ENCODE measurements at places on chromosomes 1 and 21.
A peak's percentile ranks its signal among the peaks of the same experiment; 100 is the strongest.

GRCh38 chr21:44332383-44332782 is 6.8 kb downstream of the CFAP410 start:
- no peak for DNase-seq

DNA sequence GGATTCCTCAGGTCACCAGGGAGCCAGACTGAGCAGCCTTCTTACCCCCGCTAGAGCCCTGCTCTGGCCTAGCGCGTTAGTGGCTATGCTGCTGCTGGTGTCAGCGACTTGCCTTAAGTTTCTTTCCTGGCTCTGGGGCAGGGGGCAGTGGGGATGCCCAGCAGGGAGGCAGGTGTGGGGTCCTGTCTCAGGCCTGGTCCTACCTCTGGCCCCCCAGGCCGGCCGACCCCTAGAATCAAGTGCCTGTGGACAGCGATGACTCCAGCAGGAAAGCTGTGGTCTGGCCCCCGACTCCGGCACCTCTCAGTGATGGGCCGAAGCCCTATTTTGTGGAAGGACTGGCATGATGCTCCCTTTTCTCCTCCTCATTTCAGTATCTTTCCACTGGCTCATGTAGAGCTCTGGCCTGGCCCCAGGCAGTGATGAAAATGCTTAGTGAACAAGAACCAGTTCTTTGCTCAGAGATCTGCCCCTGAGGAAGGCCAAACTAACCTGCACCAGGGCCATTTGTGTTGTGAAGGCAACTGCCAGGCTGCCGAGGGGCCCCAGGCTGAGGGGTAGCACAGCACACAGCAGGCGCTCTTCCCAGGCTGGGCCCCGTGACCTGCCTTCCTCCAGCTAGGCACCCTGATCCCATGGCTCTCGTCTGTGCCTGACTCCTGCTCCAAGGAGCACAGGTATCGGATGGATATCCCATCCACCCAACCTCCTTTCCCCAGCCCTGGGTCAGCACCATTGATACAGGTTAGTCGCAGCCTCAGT is 23.7 kb downstream of the MRPL37 start:
- no peak for DNase-seq

GRCh38 chr1:86542631-86543030 is 4.2 kb upstream of the CLCA4 start:
- DNase-seq = no peak

- DNase-seq = no peak
These were observed 17.4 kb downstream of the CCT8 start for GRCh38 chr21:29056005-29056404.

GRCh38 chr1:202289009-202289408 is 52.7 kb downstream of the UBE2T start:
- no peak for DNase-seq

GRCh38 chr1:18299441-18300338 is 181.0 kb upstream of the KLHDC7A start:
- no peak for DNase-seq

DNA sequence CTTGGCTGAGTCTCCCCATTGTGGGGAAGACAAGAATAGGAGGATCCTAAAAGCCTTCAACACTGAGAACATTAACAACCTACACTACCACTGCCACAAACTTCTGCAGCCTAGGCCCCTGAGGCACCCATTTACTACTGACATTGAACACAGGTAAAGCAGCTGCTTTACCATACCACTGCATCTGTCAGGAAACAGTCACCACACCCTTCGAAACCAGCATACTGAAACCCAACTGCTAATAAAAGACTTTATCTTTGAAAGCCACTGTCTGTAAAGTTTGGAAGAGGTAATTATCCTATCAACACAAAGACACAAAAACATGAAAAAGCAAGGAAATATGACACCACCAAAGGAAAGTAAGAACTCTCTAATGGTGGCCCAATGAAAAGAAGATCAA is 7.4 kb downstream of the IFNAR1 start:
- no peak for DNase-seq

DNA sequence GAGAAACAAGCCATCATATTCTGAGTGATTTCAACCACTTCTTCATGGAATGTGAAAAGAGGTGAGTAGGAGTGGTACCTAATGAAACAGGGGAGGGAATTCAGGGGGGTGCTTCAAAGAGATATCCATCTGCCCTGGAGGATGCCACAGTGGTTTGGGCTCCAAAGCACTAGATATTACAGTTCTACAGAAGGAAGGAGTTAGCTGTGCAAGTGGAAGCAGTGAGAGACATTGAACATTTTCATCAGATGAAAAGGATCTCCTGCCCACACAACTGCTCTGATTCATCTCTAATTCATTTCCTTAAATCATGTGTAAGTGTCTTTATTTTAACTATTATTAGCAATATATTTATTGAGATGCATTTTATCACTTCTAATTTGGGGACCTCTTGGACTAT is 2.8 kb upstream of the RGS5 start:
- DNase-seq = no peak

DNA sequence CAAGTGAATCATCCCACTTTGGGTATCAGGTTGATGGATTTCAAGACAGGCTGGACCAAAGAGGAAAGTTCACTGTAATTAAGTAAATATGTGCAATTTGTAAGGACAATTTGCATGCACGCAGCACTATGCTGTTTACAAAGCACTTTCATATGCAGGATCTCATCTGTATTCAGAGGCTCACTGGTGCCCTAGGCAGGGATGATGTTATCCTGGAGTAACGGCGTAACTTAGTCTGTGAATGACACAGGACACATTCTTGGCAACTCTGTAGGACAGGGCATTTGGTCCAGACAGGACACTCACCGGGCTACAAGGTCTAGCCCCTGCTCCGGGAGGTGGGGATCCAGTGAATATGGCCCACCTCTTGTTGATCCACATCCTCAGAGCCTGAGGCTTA is 365.4 kb upstream of the DUSP10 start:
- no peak for DNase-seq

GRCh38 chr1:245183429-245183828 is 28.6 kb downstream of the KIF26B start:
- DNase-seq = no peak

- DNase-seq = no peak
These were observed 62.5 kb downstream of the SLC16A1 start for GRCh38 chr1:112893288-112894009.

GRCh38 chr1:195804547-195804946 is 803.7 kb downstream of the KCNT2 start:
- DNase-seq = no peak

GRCh38 chr1:173353350-173353749 is 123.8 kb upstream of the PRDX6 start:
- no peak for DNase-seq

DNA sequence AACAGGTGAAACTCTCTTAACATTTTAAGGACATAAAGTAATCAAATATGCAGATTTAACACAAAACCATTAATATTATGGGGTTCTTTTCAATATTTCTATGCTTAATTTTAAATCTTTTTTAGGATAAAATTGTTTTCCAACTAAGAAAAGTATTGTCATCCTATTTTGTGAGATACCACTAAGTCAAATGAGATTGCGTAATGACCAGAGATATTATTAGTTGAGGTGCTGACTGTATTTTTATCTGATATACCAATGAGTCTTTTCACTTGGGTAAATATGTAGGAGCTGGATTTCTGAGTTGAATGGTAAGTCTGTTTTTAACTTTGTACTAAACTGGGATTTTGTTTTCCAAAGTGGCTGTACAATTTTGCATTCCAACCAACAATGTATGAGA is 25.4 kb downstream of the LEPR start:
- DNase-seq = no peak

DNA sequence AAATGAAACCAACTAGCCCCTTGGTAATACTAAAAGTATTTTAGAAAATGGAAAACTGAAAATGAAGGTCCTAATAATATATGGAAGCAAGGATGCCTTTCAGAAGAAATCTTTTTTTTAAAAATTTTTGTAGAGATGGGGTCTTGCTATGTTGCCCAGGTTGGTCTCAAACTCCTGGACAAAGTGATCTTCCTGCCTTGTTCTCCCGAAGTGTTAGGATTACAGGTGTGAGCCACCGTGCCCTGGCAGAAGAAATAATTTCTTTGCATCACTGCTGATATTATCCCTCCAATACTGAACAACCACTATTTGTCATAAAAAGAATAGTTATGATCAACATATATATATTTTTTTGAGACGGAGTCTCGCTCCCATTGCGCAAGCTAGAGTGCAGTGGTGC is 25.6 kb downstream of the SELENOF start:
- no peak for DNase-seq

DNA sequence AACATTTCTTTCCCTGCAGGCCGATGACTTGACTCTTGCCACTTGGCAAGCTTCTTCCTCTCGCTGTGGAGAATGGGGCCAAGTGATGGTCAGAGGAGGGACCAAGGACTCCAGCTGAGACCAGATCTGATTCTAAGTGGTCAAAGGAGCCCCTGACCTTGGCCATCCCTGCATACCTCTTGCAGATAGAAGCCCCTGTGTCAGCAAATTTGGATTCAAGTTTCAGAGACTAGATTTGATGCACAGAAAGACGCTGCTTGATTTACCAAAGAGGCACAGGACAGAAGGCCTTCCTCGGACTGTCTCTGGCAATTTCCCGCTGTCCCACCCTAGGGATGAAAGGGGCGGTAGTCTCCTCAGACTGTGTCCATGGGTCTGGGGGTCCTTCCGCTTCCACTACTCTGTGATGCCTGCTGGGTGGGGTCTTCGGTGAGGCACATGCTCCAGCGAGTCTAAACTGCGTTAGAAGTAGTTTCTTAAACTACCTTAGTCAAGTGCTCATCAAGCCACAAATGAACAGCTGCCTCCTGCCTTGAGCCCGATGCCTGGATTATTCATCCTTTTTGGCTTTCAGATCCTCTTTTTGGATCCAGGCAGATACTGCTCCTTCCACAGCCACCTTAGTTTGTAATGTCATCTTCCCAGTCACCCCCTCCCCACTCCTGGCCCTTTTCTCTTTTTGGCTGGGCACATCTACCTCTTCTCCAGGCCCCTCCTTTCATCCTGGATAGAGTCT is 31.8 kb upstream of the RBM15 start:
- DNase-seq = no peak

- no peak for DNase-seq
These were observed 73.5 kb upstream of the LRRC7 start for GRCh38 chr1:69494221-69494620.

- no peak for DNase-seq
These were observed 19.9 kb downstream of the BEND5 start for GRCh38 chr1:48756683-48757316.

GRCh38 chr1:15940110-15941043 is 35.5 kb downstream of the ZBTB17 start:
- no peak for DNase-seq

GRCh38 chr1:236124965-236125364 is 17.4 kb upstream of the GPR137B start:
- DNase-seq = no peak

- no peak for DNase-seq
These were observed 33.4 kb upstream of the SLC2A1 start for GRCh38 chr1:42992054-42992571.

DNA sequence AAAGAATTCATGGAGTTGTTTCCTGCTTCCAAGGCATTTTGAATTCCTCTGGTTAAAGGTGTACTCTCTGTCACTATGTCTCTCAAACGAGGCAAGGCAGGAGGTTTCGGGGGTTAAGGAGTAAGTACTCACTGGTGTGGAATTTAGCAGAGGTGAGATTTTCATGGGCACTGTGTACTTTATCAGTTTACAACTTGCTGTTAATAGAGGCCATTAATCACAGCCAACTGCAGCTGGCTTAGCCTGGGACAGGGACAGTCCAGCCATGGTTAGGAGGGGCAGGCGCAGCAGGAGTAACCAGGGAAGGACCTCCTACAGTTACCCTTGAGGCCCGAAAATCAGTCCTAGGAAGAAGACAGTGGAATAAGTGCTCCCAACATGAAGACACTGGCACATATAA is 18.1 kb upstream of the TMEM9 start:
- no peak for DNase-seq

DNA sequence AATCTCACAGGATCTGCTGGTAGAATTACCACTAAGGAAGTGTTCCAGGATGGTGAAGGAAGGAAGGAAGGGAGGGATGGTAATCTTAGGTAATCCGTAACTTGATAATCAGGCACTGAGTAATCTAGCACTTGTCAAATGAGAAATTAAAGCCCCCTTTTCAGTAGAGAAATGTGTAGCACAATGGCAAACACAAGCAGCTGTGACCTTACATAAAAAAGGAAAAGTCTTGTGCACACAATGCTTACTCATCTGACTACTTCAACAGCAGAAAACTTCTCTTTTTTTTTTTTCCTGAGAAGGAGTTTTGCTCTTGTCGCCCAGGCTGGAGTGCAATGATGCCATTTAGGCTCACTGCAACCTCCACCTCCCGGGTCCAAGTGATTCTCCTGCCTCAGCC is 6.1 kb downstream of the NUP210L start:
- DNase-seq = no peak

DNA sequence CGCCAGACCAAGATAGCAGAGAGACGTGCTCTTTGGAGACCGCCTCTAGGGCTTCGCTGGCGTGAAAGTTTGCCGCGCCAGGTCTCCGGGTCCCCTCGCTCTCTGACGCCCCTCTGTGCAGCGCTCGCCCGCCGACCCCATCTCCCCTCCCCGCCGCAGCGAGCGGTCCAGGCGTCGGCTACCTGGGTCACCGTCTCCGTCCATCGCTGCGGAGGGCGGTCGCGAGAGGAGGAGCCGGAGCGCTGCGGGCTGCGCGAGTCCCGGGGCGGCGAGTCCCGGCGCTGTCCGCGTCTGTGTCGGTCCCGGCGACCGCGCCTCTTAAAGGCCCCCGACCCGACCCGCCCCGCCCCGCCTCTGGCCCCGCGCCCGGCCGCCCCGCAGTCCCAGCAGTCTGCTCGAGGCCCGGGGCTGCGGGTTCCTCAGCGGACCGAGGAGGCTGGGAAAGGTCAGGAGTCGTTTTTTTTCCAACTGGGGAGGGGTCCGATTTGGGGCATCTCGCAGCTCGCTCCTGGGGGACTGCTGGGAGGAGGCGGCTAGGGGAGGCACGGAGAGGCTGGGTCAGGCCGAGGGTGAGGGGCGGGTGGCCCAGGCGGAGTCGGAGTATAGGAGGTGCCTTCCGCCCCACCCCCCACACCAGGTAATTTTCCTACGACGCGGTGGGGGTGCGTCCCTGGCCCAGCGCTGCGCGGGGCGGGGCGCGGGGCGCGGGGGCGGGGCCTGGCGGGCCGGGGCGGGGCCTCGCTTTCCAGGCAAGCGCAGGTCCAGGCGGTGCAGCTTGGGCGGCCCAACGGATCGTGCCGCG is at the start of the genes FBXO2 and FBXO44:
TSS of gene FBXO2 (minus strand) at position 293 of the 802 bp plus-strand sequence. CDS start at position 204, 89 bp downstream.
TSS of gene FBXO44 (plus strand) at position 741 of the 802 bp plus-strand sequence. CDS start 959 bp downstream, outside the sequence.
- DNase-seq = peak; percentile 58

- DNase-seq = no peak
These were observed 82.3 kb downstream of the DENND1B start for GRCh38 chr1:197692965-197693364.

- no peak for DNase-seq
These were observed 12.5 kb downstream of the NCAM2 start for GRCh38 chr21:21010698-21011097.
